ENCODE measurements at places on chromosomes 12 and 14.

GRCh38 chr12:96766232-96766631 lies 140.8 kb upstream of the NEDD1 start:
- DNase-seq = no peak

DNA sequence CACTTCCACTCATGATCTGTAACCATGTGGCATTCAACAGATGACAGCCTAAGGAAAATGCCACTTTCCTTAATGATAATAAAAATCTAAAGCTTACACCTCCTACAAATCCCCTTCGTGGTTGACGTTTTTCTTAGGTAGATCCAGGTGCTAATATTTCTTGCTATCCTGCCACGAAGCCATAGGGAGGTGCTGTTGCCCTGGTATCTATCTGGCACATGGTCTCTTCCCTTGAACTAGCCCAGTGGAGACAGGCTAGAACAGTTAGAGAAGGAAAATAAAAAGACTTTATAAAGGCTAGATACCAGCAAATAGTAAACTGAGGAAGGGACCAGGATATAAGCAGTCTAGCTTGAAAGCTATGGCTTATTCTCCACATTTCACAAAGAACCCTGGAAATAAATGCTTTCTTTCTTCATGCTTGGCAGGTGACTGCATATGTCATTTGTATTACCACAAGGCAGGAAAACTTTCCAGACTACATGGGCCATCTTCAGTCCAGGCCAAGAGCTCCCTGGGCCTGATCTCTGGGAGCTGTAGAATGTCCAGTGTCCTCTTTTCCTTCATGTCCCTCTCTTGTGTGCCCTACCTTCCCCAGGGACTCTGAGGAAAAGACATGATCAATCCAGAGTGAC lies 15.3 kb downstream of the SPIC start:
- peak; percentile 62 for DNase-seq

GRCh38 chr12:39892146-39892545 lies 213.7 kb downstream of the SLC2A13 start:
- DNase-seq = no peak

DNA sequence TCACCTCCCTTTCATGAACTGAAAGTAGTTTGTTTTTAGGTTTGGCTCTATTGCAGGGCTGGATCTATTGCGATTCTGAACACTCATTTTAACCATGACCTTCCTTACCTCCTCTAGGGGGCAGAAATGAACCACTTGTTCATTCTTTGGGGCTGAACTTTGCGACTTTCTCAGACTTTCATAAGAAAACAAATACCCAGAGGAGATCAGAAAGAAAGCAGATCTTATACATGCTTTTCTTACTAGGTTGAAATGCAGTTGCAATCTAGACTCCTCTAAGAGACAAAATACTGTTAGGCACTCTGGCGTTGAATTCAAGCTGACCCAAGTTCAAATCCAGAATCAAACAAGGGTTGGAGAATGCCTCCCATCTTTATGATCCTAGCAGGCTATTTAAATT lies 32.6 kb upstream of the PLEKHG3 start:
- peak; percentile 60 for DNase-seq

GRCh38 chr14:64478634-64479250 lies 13.4 kb downstream of the AKAP5 start:
- no peak for DNase-seq

DNA sequence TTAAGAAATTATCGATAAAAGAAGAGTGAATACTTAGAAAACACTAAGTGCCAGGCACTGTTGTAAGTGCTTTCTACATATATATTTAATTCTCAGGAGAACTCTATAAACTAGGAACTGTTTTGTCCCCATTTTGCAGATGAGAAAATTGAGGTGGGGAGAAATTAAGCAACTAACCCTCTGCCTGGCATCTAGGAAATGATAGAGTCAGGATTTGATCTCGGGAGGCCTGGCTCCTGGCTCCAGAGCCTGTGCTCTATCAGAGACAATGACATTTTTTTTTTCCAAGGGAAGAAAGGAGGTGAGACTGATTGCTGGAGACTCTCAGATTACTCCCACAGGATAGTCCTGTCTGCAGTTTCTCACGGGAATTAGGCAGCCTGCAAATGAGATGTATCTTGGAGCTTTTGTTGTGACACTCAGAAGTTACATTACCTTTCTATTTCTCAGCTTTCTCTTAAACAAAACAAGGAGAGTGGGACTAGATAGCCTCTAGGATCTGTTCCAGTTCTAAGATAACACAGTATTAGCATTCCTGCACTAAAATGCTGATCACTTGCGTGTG lies 1.4 kb upstream of the FAM234B start:
- no peak for DNase-seq

GRCh38 chr12:53481939-53482586 lies 17.2 kb downstream of the MAP3K12 start:
- no peak for DNase-seq

DNA sequence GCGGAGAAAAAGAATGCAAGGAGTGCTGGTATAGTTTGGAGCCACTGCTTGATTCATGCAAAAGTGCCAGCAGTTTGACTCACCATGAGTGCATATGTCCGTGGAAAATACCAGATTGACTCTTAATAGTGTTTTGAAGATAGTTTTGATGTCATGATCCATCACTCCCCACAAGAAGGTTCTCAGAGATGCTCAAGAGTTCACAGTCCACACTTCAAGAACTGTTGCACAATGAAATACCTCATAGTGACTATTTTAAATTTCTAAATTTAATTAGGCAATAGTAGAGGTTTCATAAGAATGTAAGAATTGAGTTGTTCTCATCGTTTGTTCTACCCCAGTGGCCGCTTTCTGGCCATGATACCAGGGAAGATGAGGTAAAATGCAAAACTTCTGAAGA lies 286.6 kb upstream of the RGS6 start:
- no peak for DNase-seq

GRCh38 chr14:101862177-101862576 lies 100.7 kb downstream of the PPP2R5C start:
- no peak for DNase-seq

GRCh38 chr14:41891624-41892023 lies 284.9 kb downstream of the LRFN5 start:
- no peak for DNase-seq

DNA sequence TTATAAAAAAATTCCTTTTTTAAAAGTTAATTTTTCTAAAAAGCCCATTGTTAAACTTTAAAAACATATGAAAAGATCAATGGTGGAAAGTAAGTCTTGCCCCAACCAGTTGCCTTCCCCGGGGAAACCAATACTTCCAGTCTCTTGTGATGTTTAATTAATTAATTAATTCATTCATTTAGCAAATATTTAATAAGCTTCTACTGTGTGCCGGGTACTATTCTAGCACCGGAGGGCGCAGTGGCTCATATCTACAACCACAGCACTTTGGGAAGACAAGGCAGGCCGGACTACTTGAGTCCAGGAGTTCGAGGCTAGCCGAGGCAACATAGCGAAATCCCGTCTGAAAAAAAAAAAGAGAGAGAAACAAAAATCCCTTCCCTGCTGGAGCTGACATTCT lies 87.4 kb downstream of the HECTD4 start:
- peak; percentile 15 for DNase-seq

DNA sequence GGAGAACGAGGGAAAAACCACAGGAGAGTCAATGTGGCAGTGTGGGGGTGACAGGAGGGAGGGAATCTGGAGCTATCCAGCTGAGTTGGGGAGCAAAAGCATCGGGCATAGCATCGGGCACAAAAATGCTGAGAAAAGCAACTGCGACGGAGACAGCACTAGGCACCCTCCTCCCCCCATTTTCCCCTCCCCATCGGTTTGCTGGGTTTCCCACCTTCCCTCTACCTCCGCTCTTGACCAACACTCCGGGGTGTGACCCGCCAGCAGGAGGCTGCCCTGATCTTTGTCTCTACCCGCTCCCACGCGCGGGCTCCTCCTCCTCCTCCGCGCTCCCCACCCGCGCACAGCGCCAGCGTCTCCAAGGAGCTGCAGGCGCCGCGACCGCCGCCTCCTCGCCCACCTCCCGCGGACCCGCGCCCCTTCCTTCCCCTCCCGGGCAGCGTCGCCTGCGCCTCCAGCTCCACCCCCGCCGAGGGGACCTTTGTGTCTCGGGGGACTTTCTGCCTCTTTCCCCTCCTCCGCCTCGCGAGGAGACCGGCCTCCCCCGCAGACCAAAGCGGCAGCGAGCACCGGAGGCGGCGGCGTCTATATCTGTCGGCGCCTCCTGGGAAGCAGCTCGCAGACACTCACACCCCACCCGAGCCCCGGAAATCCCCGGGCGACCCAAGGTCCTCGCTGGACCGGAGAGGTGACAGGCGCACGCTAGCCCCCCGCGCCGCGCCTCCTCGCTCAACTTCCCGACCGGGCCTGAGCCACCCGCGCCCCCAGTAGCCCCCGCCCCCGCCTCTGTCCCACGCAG lies 920 bp downstream of the CDK17 start:
- DNase-seq = no peak

DNA sequence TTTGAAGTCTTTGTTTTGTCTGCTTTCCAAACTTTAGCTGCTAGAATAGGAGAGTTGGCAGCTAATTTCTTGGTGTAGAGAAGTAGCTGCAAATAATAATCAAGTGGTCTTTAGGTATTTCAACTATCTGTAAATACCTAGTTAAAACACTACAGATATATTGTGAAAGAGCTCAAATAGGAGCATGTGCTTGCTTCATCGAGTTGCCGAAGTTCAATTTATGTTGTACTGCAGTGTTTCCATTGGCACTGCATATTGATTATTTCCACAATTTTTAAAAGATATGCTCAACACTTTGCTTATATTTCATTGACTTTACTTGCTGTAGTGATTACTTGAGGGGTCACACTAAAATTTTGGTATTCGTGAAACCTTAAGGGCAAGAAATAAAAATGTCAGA lies 131.6 kb upstream of the BMP4 start:
- DNase-seq = no peak

DNA sequence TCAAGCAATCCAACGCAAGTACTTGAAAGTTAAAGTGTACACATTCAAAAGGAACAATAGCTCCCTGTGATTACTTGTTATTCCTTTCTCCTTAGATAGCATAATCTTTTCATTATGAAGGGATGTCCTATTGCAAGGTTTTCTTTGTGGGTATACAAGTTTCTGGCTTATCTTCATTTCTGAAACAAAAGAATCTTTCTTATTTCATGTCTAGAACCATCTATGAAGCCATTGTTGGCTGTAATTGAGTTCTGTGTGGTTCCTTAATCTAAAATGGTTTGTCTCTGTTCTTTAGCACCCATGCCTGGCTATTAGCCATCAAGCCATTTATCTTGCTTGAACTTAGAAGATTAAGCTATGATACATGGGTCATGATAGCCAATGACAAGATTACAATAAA lies 95.0 kb downstream of the VEZT start:
- no peak for DNase-seq

DNA sequence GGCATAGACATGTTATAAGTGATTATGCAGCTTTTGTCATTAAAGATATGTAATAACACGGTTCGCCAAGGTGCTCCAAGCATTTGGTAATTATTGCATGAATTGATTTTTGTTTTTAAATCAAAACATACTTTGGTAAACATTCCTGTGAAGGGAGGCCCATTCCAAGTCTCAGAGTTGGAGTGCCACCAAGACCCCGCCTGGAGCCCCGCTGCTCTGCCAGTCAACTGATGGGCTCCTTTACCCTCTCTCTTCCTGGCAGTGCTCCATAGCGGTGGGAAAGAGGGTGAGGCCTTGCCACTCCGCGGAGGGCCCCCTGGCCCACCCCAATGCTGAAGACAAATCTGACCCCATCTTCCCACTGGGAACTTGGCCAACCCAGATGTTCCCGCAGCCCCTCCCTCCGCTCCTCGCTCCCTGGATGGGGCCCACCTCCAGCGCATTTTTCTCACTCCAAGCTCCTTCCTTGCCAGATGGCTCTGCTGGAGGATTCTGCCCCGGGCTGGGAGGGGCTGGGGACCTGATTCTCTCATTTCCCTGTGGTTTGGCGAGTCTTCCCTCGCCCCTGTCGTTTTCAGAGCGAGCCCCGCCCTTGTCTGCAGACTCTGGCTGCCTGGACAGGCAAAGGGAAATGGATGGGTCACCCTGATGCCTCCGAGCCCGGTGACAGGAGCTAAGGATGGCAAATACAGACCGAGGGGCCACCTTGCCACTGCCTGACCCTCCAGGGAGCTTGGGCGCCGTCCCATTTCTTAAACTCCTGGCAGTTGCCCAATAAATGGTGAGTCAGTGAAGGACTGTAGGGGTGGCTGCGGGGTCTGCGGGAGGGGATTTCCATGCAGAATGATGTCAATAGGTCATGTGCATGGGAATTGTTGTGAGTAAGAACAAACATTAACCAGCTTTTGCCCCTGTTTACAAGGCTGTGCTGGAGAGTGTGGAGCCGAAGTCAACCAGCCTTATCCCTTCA lies 9.2 kb upstream of the PAPLN start:
- no peak for DNase-seq

- no peak for DNase-seq
Measured at GRCh38 chr12:113298861-113299545, 35.9 kb downstream of the SLC8B1 start.

Data from HCT116 (cell line).